Sigmoid colon (tissue), 7 donors: ENCODE measurements at places on chromosomes 16 and 17. TPM values are rescaled to one million over a fixed set of nuclear protein-coding genes. Genes with fewer than 3 reads are reported as not detected.

DNA sequence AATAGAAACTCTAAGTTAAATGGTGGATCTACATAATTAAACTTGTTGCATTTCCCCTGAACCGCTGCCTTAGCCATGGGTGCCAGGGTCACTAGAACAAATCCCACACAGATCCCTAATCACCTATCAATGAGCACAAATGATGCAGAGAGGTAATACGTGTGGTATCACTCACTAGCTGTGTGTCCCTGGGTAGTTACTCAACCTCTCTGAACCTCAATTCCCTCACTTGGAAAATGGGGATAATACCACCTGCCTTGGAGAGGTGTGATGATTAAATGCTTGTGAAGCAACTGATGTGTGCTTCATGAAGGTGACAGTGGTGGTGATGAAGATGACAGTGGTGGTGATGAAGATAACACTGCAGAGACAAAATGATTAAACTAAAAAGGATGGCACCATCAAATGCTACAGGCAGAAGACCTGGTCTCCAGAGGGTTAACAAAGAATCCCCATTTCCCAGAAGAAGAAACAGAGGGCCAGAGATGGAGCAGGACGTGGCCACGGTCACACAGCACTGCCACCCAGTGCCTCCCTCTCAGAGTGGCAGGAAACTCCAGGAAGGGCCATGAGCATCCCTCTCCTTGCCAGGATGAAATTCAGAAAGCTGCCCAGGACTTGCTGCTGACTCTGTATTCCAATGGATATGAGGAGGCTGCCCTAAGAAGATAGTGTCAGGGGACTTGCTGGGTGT, 17.9 kb upstream of the FOXF1 start:
- H3K27me3 ChIP-seq, result no peaks in the 10 kb centered on the region
- no peak overlapping the region for H3K4me3 ChIP-seq
- H3K36me3 ChIP-seq, result peaks cover 12% of the 10 kb centered on the region
- H3K27ac ChIP-seq, result peak overlapping the region; percentile 99
- no peaks in the 10 kb centered on the region for H3K4me1 ChIP-seq

The TBC1D3 gene
- not detected for total RNA-seq

- DNase-seq, result no peak
- no peak overlapping the region for H3K4me3 ChIP-seq
- peaks cover 21% of the 10 kb centered on the region for H3K36me3 ChIP-seq
- H3K4me1 ChIP-seq, result peaks cover 22% of the 10 kb centered on the region
- no peak overlapping the region for H3K27ac ChIP-seq
- H3K27me3 ChIP-seq, result no peaks in the 10 kb centered on the region
Measured at GRCh38 chr17:77205396-77206125, 64.8 kb downstream of the SEC14L1 start.

GRCh38 chr17:17684906-17685774, 3.9 kb downstream of the RAI1 start:
- H3K27me3 ChIP-seq, result no peaks in the 10 kb centered on the region
- no peak for DNase-seq
- no peaks in the 10 kb centered on the region for H3K36me3 ChIP-seq
- H3K4me1 ChIP-seq, result no peaks in the 10 kb centered on the region

- peaks cover 95% of the 10 kb centered on the region for H3K4me1 ChIP-seq
- H3K27ac ChIP-seq, result no peak overlapping the region
- no peak for DNase-seq
- H3K36me3 ChIP-seq, result no peaks in the 10 kb centered on the region
Measured at GRCh38 chr17:46126840-46127239, 66.4 kb downstream of the KANSL1 start.

DNA sequence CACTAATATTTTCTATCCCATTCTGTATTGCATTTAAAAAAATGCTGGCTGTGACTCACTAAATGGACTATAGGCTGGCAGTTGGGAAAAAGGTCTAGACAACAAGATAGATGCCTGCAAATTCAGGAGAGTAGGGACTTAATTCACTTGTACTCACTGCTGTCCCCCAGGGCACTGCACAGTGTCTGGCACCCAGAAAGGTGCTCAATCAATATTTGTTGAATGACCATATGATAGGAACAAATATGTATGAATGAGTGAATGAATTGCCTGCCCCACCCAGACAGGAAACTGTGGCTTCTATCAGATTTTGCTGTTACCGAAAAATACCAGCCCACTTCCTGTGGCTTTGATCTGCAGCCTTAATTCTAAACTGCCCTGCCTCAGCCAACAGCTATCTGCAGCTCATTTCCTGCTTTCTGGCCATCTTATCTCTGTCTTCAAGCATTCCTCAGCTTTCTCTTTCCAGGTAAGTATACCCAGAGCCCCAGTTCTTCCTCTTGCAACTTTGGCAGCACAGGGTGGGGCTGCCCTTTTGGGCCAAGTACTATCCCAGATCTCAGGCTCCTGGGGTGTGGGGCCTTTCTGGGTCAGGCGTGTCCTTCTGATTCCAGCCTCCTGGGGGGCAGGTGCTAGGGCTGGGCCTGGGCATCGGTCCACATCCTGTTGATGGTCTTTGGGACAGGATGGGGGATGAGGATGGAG, 15.3 kb upstream of the TNS4 start:
- no peak overlapping the region for H3K4me3 ChIP-seq
- no peak overlapping the region for H3K27ac ChIP-seq
- DNase-seq, result peak; percentile 36
- no peaks in the 10 kb centered on the region for H3K27me3 ChIP-seq
- no peaks in the 10 kb centered on the region for H3K36me3 ChIP-seq

DNA sequence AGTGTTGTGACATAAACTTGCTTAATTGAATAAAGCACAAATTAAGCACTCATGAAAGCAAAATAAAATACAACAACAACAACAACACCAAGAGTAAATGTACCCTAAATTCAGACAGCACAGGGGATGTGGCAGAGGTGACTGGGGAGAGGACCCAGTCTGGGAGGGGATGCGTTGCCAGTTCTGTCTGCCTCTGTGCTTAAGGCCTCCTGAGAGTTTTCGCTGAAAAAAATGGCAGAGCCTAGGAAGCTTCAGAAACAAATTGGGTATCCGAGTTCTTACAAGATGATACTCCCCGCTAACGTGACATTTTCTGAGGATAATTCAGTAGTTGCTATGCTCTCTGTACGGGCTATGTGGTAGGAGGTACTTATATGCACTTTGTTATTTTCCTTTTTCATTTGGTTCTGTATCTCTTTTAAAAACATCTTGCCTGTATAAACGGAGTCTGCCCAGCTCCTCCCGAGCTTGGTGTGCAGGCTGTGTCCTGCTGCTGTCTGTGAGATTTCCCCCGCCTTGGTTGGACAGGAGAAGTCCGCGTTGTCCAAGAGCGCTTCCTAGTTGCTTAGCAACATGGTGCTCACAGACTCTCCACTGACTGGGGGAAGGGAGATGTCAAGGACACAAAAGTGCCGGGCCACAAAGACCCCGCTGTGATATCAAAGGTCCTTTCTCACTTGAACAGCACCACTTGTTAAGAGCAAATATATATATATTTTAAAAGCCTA, 134.2 kb upstream of the CPHXL start:
- H3K27ac ChIP-seq, result no peak overlapping the region
- no peaks in the 10 kb centered on the region for H3K36me3 ChIP-seq
- H3K4me3 ChIP-seq, result no peak overlapping the region
- no peaks in the 10 kb centered on the region for H3K4me1 ChIP-seq
- H3K27me3 ChIP-seq, result no peaks in the 10 kb centered on the region

The EME1 gene
- total RNA-seq, result 0.36 TPM

- no peak for DNase-seq
- H3K36me3 ChIP-seq, result no peaks in the 10 kb centered on the region
- H3K27ac ChIP-seq, result no peak overlapping the region
- no peak overlapping the region for H3K4me3 ChIP-seq
Measured at GRCh38 chr16:77961814-77962213, 60.5 kb upstream of the CLEC3A start.

The C16orf46 gene
- 0.27 TPM for total RNA-seq
